Activated CD4-positive, alpha-beta T cell treated with anti-CD3 and anti-CD28 coated beads, Interleukin-2, amount 50 U/mL, for 24 hours (primary cell): ENCODE measurements at places on chromosomes 5 and 9.

DNA sequence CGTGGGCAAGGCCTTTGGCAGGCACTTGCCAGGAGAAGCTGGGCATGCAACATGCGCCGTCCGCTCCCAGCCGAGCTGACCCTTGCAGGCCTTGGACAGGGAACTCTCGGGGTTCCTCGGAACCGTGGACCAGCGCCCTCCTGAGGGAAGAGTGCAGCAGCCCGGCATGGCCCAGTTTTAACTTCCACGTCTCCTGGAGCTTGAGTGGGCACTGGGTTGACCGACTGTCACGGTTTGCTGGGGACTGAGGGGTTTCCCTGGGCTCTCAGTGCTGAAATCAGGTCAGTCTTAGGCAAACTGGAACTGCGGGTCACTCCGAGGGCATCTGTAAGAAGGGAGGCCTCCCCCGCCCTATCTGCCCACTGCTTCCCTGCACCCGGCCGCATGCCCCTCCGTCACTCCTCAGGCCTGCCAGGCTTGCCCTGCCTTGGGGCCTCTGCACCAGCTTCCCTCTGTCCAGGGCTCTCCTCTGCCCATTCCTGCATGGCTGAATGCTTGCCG, 87.0 kb upstream of the PHYKPL start:
- DNase-seq, result no peak

DNA sequence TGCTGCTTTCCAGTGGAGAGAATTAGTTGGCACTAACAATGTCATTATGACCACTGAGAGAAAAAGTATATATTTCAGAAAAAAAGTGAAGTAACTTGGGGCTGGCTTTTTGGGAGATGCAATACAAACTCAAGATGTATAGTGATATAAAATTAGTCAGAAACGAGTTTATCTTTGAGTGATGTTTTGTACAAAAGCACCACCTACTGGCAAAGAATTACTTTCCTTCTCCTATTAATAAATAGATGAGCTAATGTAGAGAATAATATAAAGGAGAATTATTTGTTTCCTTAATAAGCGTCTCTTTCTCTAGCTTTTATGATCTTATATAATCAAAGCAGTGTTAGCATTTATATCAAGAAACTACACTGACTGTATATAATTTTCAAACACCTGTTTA, 158.8 kb downstream of the MEF2C start:
- DNase-seq, result no peak

DNA sequence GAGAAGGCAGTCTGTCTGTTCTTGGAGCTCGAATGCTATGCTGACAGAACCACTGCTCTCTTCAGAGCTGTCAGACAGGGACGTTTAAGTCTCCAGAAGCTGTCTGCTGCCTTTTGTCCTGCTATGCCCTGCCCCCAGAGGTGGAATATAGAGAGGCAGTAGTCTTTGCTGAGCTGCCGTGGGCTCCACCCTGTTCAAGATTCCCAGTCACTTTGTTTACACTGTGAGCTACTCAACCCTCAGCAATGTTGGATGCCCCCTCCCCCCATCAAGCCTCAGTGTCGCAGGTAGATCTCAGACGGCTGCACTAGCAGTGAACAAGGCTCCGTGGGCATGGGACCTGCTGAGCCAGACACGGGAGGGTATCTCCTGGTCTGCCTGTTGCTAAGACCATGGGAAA, 344.2 kb downstream of the TMEM161B start:
- no peak for DNase-seq

DNA sequence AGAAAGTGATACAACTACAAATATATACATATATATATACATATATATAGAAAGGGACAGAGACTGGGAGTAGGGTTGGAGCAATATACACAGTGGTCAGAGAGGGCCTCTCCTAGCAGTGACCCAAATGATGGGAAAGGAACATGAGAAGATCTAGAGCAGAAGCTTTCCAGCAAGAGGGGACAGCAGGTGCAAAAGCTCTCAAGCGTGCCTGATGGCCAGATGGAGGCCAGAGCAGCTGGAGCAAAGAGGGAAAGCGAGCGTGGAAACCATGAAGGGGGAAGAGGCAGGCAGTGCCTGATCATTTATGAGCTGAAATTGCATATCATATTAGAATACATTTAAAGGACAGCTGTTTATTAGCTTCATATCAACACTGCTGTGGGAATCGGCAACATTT, 7.6 kb upstream of the GRPEL2 start:
- DNase-seq, result no peak

DNA sequence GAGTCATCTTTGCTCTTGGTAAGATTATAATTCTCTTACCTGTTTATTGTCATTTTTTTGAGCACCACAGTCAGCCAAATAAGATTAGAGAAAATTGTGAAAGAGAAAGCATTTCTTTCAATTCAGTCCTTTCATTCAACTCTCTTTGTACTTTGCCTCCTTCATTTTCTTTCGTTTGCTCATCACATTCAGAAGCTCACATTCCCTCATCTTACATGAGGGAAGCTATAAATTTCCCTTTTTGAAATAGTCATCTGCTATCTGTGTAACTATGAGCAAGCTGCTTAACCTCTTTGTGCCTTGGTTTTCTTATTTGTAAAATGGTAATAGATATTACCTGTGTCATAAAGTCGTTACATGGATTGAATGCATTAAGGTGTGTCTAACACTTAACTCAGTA, 41.4 kb downstream of the PAM start:
- DNase-seq, result no peak

- DNase-seq, result no peak
These were observed 9.3 kb upstream of the EDIL3 start for GRCh38 chr5:84393969-84394368.

- no peak for DNase-seq
These were observed 198.6 kb upstream of the HMHB1 start for GRCh38 chr5:143613329-143613728.

GRCh38 chr5:172188893-172189692, 1.1 kb upstream of the STK10 start:
- no peak for DNase-seq

DNA sequence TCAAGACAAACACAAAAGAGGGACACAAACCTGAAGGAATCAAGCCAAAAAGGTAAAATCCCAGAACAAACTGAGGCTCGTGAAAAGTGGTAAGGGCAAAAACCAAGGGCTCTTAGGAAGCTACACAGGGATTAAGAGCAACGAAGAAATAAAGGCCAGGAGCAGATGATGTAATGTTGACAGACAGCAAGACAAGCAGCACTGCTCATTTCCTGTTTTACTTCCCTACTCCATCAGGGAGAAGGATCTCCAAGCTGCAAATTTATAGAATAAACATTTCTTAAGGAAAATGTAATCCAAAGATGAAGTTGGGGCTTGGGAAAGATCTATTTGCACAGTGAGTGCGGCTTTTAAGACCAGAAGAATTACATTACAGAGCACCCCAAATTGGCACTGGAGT, 182.3 kb upstream of the MAP1B start:
- no peak for DNase-seq

DNA sequence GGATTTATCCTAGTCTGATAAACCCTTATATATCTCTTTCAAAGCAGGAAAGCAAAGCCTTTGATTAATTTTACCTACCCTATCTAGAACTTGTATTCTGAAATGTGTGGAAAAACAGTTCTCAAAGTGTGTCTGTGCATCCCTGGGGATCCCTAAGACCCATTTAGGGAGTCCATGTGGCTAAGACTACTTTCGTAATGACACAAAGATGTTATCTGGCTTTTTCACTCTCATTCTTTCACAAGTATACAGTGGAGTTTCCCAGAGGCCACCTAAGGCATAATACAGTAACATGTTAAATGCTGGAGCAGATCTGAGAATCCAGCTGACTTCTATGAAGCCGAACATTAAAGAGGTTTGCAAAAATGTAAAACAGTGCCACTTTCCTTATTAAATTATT, 54.3 kb upstream of the TNFSF15 start:
- no peak for DNase-seq

DNA sequence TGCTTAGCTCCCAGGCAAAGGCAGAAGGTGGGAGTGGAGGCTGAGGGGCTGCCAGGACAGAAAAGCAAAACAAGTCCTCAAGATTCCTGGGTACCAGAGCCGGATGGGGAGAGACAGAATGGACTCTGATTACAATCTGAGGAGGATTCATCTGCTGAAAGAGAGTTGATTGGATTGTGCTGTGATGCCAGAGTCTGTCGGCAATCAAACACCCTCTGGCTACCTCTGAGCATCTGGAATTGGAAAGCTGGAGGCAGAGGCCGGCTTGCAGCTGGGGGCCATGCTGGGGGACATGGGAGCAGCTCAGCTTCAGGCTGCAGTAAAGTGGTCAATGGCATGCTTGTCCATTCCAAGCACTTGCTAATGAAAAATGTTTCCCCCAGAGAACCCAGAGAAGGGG, 59.3 kb downstream of the ASTN2 start:
- DNase-seq, result no peak
